Kidney (tissue), 22 donors: ENCODE measurements at places on chromosomes 6 and 20.

DNA sequence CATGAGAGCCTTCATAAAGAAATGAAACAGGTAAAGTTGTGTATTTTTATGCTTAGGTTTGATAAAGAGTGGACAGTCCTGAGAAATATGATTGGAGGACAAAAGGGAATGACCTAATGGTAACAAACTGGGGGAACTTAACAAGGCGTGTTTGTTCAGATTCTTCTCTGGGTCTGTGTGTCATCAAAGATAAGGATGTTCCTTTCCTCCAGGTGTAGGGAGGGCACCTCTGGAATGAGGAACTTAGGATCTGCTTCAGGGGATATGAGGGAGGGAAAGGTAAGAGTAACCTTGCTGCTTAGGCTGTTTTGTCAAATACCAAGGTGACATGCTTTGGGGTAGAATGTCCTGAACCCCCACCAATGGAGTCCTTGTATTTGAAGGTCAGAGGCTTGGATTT is 291.9 kb downstream of the KCNQ5 start:
- no peak for DNase-seq

DNA sequence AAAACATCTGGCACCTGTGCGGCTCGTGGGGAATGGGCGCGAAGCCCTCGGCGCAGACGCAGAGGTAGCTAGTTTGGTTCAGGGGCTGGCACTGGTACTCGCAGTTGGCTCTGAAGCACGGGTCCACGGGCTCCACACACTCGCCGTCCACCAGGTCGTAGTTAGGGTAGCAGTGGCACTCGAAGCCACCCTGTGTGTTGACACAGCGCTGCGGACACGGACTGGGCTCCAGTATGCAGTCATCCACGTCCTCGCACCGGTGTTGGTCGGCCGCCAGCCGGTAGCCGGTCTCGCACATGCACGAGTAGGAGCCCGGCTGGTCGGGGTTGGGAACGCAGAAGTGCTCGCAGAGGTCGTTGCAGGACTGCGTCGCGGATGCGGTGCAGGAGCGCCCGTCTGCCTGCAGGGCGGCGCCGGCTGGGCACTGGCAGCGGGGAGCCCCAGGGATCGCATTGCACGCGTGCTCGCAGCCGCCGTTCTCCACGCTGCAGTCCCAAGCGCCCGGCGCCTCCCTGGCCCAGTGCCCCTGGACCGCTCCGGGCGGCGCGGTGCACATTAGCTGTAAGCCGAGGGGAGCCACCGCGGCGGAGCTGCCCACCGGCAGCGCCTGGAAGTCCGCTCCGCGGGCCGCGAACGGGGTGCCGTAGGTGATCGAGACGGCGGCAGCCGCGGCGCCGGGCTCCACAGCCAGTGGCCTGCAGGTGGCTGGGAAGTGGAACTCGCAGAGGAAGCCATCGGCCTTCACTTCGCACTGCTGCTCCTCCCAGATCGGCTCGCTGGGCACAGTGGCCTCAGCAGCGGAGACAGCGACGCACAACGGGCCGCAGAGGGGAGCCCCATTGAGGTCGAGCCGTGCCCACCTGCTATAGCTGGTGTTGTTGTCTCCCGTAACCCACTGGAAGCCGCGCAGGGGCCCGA is 930 bp downstream of the THBD start:
- DNase-seq, result peak; percentile 67

DNA sequence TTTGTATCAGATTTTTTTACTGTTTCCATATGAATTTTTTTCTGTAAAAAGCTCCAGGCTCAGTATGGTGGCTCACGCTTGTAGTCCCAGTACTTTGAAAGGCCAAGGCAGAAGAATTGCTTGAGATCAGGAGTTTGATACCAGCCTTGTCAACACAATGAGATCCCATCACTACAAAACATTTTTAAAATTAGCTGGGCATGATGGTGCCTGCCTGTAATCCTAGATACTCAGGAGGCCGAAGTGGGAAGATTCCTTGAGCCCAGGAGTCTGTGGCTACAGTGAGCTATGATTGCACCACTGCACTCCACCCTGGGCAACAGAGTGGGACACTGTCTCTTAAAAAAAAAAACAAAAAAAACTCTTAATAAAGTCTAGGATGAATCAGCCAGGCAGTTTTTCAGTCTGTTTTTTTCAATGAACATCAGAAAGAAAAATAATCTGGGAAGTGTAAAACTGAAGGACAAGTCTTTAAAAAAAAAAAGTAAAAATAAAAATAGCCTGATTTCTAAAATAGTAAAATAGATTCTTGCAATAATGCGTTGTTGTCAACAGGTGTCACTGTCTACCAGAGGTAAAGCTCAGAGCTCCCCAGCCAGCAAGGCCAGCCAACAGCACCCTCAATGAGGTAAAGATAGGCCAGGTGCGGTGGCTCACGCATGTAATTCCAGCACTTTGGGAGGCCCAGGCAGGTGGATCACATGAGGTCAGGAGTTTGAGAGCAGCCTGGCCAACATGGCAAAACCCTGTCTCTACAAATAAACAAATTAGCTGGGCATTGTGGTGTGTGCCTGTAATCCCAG is 9.3 kb upstream of the ATG5 start:
- peak; percentile 63 for DNase-seq

GRCh38 chr20:57680131-57680716 is 29.6 kb downstream of the PMEPA1 start:
- DNase-seq, result peak; percentile 55

- DNase-seq, result peak; percentile 48
These were observed 165.2 kb upstream of the CST7 start for GRCh38 chr20:24783631-24784492.

DNA sequence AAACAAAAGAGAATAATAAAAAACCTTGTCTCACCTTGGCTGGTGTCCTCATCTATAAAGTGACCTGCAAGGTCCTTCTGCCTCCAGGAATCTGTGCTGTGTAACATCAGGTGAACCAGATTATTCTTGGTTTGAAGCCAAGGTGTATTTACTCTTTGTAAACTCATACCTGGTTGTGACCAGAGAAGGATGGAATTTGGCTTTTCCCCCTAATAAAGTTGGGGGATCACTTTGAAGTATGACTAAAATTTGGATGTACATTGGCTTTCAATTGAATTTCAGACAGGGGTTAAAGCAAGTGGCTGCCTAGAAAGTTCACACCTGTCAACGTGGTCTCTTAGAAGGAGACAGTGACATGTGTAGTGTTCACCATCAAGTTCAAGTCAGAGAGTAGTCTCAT is 100.1 kb downstream of the SCP2D1 start:
- DNase-seq, result no peak
